ENCODE measurements at places on chromosomes 16 and 17. TPM values are rescaled to one million over a fixed set of nuclear protein-coding genes. Genes with fewer than 3 reads are reported as not detected.

Gene CACNG5
- not detected for total RNA-seq

Gene OR3A1
- not detected for total RNA-seq

Gene SLC12A3
- total RNA-seq, result not detected

Gene MT1E
- total RNA-seq, result not detected

Gene USP22
- total RNA-seq, result 132 TPM

Gene TSPOAP1
- total RNA-seq, result not detected

Gene ARHGDIG
- 2.2 TPM for total RNA-seq

Measured in A549 treated with CpdA at 1 μM for 4 hours (cell line).